ENCODE measurements at places on chromosomes 1 and 21.

GRCh38 chr1:157734321-157734720 is 33.8 kb upstream of the FCRL3 start:
- DNase-seq, result no peak

- DNase-seq, result peak; percentile 26
Measured at GRCh38 chr1:184524248-184524647, 137.4 kb downstream of the C1orf21 start.

DNA sequence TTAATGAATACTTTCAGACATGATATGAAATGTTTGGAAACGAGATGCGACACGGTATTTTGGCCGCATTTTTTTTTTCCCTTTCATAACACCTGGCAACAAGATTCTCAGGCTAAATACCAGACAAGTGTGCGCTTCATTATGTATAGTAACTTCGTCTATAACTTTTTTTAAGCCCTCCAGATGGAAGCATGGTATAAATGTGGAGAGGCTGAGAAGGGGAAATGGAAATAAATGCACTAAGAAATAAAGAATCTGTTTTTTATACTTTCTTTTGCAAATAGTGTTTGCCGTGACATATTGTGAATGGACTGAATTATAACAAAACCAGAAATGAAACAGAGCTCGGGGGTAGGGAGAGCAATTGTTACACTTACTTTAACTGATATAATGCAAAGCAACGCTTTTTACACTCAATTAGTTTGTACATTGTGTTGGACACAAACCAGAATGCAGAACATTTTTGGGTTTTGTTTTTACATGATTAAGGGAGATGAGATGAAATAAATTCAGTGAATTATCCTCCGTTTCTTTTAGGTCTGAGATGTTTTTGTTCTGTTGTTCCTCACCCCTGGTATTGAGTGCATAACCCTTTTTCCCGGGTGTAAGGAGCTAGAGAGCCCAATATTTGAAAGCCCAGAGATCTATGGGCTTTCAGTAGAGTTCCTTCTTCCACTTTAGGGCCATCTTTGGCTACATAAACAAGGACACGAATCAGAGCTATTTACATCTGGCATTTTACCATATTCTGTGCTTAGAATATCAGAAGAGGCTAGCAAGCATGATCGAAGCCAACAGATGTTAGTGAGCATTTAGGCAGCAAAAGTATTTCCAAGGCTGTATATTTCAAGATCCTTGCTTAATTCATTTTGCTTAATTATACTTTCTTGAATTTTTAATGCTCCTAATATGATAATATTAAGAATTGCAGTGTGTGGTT is 478.0 kb downstream of the CAMTA1 start:
- peak; percentile 12 for DNase-seq

DNA sequence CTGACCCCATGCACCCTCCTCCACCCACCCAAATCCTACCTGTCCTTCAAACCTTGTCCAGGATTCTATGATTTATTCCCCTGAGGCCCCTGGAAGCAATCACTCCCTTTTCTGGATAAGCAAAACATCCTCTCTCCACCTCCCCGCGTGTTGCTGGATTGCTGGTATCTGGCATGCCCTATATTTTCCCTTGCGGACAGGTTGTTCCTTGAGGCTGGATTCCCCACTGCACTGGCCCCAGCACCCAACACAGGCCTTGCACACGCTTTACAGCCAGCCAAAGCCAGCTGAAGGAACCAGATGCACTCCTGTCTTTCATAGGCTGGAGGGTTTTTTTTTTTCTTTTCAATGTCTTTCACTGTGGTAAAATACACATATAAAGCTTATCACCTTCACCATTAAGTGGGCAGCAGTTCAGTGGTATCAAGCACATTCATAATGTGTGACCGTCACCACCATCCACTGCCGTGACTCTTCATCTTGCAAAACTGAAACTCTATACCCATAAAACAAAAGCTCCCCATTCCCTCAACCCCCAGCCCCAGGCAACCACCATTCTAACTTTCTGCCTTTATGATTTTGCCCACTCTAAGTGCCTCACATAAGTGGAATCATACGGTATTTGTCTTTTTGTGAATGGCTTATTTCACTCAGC is 50.9 kb downstream of the TOR1AIP2 start:
- DNase-seq, result no peak

DNA sequence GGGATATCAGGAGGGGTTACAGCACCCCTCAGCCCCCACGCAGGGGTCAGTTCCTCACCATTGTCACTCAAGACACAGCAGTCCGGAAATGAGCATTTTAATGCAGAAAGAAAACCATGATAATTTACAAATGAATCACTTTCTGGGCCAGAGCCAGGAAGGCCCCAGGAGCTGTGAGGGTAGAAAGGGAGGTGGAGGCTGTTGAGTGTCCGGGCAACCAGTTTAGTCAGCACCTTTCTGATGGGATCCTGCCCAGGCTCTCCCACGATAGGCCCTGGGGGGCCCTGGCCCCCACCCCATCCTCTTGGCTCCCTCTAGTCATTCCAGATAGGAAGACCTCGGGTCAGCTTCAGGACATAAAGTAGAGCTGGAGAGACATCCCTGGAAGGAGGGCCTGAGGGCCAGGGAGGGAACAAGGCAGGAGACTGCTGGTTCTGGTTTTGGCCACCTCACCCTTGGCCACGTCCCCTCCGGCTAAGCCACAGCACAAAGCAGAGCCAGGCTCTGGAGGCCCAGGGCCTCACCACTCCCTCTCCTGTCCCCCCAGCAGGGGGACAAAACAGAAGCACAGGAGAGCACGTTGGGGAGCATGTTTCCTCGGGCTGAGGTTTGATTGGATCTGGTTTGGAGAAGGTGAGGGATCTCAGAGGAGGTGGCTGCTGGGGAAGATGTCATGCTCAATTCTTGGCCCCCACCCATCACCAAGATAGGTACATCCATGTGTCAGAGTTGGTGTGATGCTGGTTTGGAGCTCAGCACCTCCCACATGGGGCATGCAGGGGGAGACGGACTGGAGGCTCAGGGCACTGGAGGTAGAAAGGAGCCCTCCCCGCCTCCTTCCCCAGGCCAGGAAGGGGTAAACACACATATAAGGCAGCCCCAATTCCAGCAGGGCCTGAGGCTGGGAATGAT is 20.6 kb downstream of the ETNK2 start:
- peak; percentile 92 for DNase-seq

GRCh38 chr1:180482425-180483275 is 19.7 kb downstream of the ACBD6 start:
- DNase-seq, result peak; percentile 76

GRCh38 chr1:155960081-155960745 is 18.1 kb downstream of the ARHGEF2 start:
- no peak for DNase-seq

DNA sequence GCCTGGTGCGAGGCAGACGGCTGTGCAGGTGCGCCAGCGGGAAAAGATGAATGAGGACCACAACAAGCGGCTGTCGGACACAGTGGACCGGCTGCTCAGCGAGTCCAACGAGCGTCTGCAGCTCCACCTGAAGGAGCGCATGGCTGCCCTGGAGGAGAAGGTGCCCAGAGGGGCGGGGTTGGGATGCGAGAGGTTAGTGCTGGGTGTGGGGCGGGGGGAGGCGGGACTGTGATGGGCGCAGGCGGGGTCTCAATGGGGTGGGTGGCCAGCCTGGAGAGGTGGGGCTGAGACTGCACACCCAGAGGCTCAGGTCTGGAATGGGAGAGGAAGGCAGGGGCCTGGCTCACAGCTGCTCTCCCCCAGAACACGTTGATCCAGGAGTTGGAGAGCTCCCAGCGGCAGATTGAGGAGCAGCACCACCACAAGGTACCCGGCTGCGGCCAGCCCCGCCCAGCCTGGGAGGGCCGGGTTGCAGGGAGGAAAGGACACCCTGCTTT is 22.3 kb downstream of the PPFIA4 start:
- DNase-seq, result no peak

DNA sequence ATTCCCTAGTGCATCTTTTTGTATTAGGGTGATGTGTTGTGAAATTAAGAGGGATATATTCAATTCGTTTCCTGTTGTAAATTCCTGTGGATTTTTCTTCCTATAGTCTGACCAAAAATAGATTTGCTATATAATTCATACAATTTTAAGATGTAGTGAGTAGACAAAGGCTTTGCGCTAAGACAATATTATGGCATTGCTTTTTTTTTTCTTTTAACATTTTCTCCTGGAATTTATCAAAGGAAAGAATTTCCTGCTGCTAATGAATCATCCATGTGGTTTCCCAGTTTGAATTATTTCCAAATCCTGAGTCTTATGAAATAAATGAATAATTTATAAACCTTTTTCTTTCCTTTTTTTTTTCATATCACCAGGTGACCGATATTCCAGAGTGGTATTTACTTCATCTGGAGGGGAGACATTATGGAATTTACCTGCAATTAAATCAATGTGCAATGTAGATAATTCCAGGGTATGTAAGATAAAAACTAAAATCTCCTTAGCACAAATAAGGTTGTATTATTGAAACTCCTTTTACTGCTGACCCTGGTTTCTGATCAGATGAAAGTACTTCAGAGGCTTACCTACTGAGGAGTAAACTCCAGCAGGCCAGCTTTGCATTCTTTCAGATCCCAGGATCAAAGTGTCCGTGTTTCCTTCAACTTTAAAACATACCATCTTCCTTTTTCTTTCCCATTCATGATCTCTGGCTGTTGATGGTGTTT is 148.4 kb downstream of the TLR5 start:
- DNase-seq, result peak; percentile 92

DNA sequence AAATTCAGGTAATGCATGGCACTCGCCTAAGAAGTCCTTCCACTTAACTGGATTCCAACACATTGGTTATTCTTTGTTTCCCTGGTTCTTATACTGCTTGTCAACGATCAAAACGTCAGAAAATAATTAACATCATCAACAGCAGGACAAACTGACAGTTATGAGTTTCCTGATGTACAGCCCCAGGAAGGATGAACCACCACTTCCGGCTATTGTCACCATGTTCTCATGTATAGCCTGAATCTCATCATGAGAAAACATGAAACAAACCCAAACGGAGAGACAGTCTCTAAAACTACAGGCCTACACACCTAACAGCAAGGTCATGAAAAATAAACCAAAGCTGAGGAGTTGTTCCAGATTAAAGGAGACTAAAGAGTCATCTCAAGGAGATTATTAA is 60.5 kb upstream of the FBXO28 start:
- DNase-seq, result no peak

DNA sequence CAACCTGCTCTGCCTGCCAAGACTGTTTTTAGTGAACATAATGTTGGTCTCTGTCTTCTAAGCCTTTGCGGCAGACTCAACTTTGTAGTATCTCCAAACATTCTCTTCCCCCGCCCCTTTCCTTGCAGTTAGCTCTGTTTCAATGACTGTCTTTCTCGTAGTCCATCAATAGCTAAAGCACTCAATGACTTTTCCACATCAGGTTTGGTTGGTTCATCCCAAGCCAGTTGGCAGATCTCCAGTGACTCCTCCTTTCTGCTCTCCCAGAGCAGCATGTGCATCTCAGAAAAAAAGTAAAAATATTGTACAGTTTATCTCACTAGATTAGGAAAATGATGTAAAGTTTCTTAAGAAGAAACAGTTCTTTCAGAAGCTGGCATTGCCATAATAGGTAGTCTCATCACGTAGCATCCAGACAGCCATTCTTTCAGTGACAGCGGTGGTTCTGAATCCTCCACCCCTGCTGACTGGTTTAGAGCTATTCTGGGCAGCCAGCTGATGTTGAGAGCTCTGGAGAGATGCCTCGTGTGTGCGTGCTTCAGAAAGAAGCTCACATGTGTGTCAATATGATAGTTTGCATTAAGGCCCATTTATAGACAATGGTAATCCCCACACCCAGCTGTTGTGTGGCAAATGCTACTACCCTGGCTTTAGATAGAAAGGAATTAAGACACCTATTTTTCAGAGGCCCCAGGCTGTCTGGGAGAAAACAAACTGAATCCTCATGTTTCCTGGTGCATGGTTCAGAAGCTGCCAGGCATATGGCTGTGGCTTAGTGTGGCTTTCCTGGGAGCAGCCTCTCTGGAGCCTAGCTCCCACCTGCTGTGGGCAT is 53.2 kb downstream of the CNN3 start:
- DNase-seq, result peak; percentile 39

DNA sequence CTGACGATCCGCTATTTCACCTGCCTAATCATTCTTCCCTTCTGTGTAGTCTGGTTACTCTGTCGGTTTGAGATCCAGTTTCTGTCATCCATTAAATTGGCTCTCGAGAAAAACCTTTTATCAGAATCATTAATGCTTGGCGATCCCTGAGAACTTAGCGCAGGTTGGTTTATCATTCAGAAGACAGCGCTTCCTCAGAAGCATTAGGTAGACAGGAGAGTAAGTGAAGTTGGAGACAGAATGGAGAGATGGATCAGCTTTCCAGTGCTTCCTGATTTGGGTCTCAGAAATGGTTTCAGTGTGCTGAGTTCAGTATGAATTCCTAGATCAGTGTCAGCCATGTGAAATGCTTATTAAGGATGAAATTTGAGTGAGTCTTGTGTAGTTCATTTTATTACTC is 1.3 kb downstream of the USP1 start:
- DNase-seq, result peak; percentile 21

GRCh38 chr1:227729881-227730629 is 5.0 kb downstream of the JMJD4 start:
- DNase-seq, result peak; percentile 70

GRCh38 chr1:20209471-20209870 is 23.2 kb upstream of the PLA2G2C start:
- no peak for DNase-seq

GRCh38 chr1:110227774-110228173 is 17.7 kb downstream of the KCNC4 start:
- DNase-seq, result no peak

DNA sequence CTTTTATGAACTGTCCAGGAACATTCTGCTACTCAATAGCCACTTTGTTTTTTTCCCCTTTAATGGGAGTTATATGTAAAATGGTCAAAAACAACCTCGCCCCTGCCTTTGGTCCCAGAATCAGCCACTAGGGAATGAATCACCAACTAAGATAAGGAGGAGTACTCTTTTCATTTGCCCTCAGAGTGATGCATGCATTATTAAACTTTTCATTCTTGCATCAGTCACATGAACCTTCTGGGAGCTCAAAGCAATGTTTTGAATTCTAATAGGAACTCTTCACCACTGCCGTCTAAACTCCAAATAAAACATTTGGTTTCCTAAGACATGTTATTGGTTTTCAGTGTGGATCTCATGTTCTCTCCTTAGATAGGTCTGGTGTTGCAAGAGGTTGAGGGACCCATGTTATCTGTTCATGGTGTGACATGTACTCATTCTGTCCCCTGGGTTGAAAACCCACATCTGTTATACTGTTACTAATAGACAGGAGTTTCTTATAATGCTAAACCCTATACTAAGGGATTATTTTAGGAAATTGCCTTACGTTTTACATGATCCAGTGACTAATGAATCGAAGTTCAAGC is 17.8 kb upstream of the HSD17B7 start:
- DNase-seq, result peak; percentile 82

DNA sequence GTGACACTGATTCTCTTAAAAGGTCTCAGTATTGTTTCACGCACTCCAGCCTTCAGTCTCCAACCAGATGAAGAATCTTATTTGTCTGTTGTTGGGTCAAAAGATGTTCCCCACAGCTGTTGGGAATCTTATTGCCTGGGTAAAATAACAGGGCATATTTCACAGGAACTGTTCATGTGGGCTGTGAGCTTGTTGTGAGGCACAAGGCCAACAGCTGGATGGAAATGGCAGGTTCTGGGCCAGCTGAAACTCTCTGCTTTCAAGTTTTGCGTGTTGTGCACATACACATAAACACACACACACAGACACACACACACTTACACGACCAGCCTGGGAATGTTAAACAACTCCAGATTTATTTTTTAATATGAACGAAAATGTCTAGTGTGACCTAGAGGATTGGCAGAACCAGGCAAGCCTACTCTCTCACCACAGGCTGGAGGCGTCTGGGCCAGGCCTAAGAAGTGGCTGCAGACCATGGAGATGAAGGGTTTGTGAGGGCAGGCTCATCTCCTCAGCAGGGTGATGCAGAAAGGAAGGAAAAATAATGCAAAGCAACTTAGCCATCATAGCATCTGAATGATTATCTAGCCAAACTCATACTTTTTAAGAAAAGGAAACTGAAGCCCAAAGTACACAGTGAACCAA is 357.0 kb downstream of the TTLL7 start:
- DNase-seq, result peak; percentile 57

All from fibroblast of the aortic adventitia (primary cell).